ENCODE measurements at places on chromosomes 16 and 17.

DNA sequence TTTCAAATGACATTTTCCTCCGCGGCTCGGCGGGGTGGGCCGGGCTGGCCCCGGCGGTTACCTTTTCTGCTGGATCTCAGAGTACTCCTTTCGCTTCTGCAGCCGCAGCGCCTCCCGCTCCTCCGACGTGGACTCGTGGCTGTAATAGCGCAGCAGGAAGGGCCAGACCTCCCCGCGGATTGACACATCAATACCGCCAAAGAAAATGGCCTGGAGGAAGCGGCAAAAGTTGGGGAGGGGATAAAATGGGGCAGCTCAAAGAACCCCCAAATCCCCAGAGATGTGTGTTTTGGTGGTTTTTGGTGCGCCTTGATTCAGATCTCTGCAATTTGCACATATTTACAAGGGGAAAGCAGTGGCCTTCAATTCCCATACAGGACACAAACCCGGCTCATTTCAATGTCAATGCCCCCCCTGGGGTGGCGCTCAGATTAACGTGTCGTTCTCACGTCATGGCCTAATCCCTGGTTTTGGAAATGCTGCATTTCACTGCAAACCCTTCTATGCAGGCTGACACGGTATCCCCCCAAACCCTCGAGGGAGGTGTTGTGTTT is 85.9 kb downstream of the TBC1D16 start:
- DNase-seq: no peak

DNA sequence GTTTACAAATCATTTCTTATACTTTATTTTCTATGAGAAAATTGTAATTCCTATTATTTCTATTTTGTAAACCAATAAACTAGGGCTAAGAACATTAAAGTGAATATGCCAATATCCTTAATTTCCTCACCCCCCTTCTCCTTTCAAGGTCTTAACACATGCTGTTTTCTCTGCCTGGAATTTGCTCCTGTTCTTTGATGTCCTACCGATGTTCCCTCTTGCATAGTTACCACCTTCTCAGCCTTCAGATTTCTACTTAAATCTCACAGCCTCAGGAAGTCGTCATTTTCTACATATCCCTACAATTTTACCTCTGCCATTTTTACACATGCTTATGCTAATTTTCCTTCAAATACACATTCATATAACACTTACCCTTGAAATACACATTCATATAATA is 890.9 kb upstream of the CDH8 start:
- DNase-seq: no peak

- no peak for DNase-seq
These were observed 68.2 kb upstream of the ZNF423 start for GRCh38 chr16:49924078-49924477.

GRCh38 chr17:58326609-58327362 is 1.8 kb downstream of the TSPOAP1 start:
- no peak for DNase-seq

DNA sequence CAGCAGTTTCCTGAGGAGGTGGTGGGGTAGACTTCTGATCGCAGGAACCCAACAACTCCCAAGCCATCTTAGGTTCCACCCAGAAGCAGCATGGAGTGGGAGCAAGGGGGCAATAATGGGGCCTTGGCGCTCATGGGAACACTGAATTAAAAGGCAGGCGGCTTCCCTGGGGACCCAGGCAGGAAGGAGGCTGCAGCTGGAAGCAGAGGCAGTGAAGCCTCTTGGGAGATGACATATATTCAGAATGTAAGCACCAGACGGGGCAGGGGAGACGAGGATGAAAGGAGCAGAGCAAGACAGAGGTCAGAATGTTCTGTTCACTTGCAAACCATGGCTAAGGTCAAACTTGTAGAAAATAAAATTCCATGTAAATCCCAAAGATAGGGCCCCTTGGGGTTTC is 2.9 kb downstream of the HIGD1B start:
- no peak for DNase-seq

DNA sequence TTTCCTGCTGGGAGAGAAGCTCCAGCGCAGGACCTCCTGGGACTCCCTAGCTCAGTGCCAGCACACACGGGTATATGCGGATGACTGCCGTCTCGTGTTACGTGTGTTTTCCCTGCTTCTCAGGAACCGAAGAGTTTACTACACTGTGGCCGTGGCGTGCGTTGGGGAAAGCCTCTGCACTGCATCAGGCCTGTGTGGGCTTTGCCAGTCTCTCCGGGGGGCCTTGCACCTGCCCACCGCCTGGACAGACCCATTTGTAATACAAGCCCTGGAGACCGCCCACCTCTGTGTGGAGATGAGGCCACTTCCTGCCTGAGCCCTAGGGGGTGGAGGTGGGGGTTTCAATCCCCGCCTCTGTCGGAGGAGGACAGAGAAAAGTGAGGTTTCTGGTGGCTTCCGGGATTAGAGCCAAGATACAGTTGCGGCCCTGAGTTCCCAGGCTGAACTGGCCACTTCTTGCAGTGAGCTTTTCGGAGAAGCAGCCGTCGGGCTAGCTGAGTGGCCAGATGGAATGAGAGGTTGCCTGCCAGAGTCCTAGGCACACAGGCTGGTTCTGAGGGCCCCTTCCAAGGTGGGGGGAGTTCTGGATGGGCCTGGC is 43.4 kb upstream of the GSE1 start:
- DNase-seq: no peak

- DNase-seq: no peak
These were observed 225.6 kb downstream of the TANC2 start for GRCh38 chr17:63191610-63192009.

DNA sequence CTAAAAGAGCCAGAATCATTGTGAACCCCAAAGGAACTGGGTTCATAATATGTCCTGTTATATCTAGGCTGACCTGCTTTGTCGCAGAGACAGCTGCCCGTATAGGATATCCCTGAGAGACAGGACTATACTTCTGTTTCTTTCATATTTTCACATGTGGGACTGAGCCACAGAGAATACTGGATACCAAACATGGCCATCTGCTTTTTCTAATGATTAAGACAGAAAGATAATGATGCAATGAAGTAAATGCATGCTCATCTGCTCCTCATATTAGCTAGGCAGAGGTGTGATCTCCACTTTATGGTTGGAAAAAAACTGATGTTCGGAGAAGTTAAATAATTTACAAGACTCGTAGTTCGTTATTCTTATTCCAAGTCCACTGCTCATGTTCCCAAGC is 160.4 kb downstream of the AATF start:
- no peak for DNase-seq

DNA sequence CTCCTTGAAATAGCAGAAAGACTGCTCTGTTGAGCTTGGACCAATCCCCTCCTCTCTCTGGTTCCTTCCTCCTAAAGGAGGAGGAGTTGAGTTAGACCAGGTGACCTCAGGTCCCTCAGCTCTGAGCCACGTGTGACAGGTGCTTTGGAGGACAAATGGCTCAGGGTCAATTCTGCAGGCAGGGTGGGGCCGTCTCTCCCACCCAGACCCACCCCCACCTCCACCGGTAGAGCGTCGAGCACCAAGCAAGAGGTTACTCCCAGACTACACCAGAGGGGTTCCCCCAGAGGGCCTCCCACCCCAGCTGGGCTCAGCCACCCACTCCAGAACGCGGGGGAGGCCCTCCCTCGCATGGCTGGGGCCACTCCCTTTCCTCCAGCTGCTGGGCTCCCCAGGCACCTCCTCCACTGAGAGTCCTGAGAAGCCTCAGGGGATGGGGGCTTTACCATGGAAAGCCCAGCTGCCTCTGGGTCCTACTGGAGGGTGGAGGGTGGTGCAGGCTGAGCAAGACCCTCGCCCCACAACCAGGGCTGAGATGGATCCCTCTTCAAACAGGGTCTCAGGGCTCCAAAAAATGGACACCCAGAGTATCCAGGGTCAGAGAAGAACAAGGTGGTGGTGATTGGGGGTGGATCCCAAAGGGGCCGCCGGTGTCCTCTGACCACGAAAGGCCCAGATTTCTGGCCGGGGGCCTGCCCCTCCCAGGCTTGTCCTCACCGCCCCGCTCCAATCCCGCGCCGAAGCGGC is 7.6 kb downstream of the MYO1C start:
- DNase-seq: no peak

DNA sequence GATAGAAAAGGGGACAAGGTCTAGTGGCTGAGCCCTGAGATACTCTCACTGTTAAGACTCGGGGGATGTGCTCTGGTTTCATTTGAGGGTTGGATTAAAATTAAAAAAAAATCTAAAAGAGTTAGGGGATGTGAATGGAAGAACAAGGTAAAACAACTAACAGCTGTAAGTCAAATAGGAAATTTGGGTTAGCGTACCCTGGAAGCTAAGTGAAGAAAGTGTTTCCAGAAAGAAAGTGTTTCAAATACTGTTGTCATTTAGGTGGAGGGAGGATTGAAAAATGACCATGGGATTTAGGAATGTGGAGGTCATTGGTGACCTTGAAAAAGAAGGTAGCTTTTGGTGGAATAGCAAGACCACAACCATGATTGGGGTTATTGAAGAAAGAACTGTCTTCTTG is 37.7 kb downstream of the PPM1D start:
- DNase-seq: no peak

DNA sequence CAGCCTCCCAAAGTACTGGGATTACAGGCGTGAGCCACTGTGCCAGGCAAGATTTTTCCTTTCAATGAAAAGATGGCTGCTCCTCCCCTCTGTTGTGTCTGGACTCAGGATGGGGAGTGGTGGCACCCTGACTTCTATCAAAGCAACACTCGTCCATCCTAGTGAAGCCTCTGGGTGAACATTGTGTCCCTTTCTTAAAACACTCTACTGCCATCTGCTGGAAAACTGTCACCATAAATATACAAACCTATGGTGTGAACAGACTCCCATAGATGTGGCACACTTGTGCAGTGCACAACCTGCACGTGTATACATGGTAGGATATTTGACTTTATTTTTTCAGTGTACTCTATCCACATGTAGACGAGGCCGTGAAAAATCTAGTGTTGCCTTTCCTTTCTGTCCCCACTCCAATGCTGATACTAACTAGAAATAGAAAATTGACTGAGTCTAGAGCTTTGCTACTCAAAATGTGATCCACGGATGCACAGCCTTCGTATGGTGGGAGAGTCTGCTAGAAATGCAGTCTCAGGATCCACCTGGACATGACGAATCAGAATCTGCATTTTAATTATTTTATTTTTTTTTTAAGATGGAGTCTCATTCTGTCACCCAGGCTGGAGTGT is 55.9 kb upstream of the PLCG2 start:
- DNase-seq: no peak

DNA sequence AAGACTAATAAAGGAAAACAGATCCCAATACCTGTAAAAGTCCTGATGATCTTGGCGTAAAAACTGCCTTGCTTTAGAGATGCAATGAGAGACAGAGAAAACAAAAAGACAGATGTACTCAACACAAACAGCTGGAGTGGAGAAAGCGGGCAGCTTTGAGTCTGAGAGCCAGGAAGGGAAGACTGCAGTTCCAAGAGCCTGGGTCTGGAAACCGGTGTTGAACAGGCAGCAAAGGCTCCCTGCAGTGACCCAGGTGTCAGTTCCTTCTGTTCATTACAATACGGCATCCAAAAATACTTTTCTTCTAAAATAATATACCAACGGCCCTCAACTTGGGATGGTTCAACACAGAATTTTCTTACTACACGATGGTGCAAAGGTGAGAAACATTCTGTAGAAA is 29.6 kb downstream of the VPS53 start:
- no peak for DNase-seq

DNA sequence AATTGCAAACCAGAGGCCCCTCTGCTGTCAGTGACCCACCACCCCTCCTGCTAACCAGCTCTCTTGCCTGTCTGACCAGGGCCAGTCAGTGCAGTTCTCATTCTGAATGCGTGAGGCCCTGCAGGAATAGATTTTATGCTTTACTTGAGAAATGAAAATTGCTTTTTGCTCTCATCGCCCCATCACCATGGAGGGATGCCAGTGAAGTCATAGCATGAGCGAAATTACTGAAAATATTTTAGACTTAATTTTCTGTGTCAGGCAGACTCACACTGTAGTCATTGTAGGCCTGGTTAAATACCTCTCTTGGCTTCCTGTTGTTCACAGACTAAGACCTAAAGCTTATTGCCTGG is 490.5 kb upstream of the CDH5 start:
- DNase-seq: no peak

DNA sequence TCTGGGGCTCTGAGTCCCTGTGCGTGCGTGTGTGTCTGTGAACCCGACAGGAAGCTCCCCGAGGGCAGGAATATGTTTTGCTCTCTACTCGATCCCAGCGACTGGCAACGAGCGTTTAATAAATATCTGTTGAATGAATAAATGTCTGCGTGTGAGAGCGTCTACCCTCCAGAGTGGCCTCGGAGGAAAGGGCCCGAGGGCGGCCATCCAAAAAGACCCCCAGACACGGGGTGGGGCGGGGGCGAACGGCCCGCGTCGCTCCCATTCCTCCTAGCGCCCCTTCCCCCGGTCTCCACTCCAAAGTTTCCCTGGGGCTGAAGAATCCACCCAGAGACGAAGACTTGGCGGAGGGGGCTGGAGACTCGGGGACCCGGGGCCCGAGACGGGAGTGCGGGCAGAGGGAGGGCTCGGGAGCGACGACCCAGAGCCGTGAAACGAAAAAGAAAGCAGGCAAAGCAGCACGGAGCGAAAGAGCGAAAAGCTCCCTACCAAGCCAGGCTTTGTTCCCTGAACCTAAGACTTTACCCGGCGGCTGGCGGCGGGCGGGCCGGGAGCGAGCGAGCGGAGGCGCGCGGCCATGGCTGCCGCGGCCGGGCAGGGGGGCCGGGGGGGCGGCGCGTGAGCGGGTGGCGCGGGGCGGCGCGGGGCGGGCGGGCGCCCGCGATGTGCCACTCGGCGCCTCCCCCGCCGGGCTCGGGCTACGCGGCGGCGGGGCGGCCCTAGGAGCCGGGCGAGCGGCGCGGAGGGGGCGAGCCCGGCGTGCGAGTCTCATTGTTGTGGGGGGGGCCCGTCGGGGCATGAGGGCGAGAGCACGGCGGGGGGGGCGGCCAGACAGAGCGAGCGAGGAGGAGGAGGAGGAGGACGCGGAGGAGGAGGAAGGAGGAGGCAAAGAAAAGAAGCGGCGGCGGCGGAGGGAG is at the start of gene MLLT6:
MLLT6 (plus strand) TSS at position 668 of the 917 bp plus-strand sequence. CDS start 360 bp downstream, outside the sequence.
- DNase-seq: no peak

- DNase-seq: no peak
These were observed 35.7 kb upstream of the CCL2 start for GRCh38 chr17:34219405-34219804.

DNA sequence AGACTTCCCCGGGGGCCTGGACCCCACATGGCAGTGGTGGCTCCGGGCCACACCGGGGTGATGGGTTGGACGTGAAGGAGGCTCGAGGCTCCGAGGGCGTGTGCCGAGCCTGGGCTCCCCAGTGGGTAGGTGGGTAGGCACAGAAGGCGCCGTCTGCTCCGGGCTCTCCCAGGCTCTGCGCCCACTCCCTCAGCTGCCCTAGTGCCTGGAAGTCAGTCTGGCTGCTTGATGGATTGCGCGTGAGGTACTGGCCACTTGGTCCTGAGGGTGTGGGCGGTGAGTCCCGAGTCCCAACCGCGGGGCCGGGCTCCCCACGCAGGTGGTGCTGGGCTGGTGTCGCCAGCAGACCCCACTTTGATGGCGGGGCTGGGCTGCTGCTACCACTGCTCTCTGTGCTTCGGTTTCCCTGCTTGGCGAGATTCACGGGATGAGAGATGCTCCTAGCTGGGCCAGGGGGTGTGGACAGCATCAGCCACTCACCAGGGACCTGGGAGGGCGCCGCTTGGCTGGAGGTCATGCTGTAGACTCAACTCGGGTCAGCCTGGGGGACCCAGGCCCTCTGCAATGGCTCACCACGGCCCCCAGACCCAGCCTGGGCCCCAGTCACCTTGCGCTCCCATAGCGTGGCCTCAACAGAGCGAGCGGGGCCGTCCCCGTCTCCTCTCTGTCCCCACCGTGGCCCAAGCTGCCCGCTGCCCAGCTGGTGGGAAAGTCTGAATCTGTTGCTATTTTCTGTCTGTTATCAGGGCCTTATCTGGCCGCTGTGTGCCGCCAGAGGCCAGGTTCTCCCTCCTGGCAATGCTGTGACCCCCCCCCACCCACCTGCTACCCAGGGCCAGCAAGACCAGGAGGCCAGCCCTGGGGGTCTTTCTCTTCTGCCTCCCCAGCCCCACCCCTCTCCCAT is 26.1 kb downstream of the ZFPM1 start:
- DNase-seq: no peak

All from stimulated activated CD4-positive, alpha-beta T cell treated with anti-CD3 and anti-CD28 coated beads, TNF-alpha, amount 100 ng/mL, for 24 hours (primary cell).